ENCODE measurements at places on chromosomes 6 and 20. TPM values are rescaled to one million over a fixed set of nuclear protein-coding genes. Genes with fewer than 3 reads are reported as not detected.

- H3K27ac ChIP-seq: no peak overlapping the region
- no peaks in the 10 kb centered on the region for H3K27me3 ChIP-seq
- no peaks in the 10 kb centered on the region for H3K4me1 ChIP-seq
- no peak overlapping the region for H3K4me3 ChIP-seq
- no peaks in the 10 kb centered on the region for H3K36me3 ChIP-seq
Measured at GRCh38 chr6:33105386-33105785, 29.6 kb downstream of the HLA-DPB1 start.

DNA sequence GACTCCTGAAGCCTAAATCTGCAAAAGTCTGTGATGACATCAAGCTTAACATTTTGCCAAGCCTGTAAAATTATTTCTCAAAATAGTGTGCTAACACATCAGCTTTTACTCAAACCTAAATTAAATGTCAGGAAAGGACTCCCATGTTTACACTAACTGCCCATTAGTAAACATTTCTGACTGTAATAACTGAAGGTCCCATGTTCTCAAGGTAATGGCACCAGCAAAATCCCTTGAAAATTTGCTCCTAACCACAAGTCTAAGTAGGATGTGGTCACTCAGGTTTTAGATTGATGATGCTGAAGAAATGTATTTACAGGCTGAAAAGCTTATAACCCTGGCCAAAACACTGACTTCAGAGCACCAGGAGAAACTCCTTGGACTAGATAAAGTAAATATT lies 33.0 kb downstream of the BACH2 start:
- H3K27ac ChIP-seq: no peak overlapping the region
- H3K4me1 ChIP-seq: no peaks in the 10 kb centered on the region
- H3K27me3 ChIP-seq: no peaks in the 10 kb centered on the region
- DNase-seq: no peak
- no peak overlapping the region for H3K4me3 ChIP-seq

DNA sequence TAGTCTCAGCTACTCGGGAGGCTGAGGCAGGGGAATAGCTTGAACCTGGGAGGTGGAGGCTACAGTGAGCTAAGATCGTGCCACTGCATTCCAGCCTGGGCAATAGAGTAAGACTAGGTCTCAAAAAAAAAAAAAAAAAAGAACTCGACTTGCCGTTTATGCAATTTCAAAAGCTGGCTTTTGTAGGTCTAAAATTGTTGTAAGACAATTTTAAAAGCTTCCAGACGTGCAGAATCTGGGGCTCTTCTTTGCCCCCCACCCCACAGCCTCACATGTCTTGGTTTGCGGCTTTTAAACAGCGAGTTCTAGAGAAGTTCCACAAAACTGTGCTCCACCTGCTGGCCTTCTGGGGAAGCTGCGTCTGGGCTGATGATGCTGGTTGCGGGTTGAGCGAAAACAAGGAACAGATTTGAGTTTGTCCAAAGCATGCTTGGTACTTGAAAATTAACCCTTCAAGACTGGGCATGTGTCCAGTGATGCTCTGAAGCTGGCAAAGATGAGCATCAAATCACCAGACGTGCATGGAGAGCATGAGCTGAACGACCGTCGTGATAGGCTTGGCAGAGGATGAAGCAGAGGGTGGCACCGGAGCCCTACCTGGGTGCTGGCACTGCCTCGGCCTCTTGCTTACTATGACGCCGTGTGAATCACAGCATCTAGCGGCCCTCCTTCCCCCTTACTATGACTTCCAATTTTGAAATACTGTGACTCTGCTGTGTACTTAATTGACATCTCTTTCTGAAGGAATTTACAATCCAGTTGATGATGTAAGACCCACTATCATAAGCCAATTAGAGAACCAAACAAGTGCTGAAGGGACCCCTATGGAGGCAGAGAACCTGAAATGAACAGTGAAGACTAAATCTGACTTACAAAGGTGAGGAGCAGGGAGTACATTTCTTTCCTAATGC lies 171.4 kb downstream of the GMPR start:
- H3K36me3 ChIP-seq: no peaks in the 10 kb centered on the region
- H3K4me3 ChIP-seq: no peak overlapping the region
- no peaks in the 10 kb centered on the region for H3K4me1 ChIP-seq
- peak; percentile 46 for DNase-seq

DNA sequence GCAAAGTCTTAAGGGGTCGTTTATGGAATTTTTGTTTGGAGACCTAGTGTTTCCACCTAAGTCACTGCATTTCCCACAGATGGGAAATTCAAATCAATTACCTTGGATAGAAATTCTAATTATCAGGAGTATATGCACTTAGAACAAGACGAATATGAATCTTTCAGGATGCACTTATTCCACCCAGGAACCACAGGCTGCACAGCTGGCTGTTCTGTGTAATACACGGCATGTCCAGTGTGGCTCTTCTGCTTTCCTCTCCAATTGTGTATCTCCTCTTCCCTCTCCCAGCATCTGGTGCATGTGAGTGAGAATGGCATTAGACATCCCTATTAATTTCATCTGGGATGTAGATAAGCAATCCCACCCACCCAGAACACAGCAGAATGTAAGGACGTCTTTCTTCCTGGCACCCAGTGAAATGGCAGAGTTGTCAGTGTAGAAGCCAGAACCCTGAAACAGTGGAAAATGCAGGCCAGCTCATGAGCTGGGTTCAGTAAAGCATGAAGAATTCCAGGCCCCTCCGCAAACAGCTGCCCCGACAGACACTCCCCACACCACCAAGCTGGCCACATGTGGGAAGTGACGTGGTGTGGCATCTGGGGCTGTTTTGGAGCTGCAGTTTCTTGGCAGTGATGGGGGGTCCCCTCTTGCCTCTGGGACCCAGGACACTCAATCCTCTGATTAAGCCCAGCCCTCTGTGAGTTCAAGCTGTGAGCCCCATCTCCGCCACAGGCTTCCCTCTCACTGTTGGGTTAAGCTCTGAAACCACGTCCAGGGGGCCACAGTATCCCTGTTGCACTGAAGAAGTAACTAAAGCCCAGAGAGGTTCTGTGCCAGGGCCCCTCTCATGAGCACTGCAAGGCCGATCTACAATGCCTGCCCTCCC lies 180.1 kb upstream of the CST7 start:
- no peak overlapping the region for H3K27ac ChIP-seq
- no peaks in the 10 kb centered on the region for H3K27me3 ChIP-seq
- no peak for DNase-seq
- no peaks in the 10 kb centered on the region for H3K4me1 ChIP-seq

DNA sequence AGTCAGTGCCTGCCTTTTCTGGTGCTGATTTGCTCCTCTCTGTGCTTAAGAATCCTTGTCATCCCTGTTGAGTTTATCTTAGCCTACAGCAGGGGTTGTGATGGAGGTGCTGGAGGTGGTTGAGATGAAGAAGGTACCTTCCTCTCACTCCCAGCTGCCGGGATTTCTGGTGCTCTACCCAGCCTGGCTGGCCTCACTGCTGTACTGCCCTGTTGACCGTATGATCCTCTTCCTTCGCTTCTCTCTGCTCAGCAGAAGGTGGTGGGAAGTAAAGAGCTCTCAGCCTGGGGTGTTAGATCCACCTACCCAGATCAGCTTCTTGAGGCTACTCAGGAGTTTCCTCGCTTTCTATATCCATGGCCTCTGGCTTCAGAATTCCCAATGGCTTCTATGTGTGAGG lies 101.0 kb upstream of the NXT1 start:
- H3K36me3 ChIP-seq: no peaks in the 10 kb centered on the region
- no peak overlapping the region for H3K27ac ChIP-seq
- H3K4me3 ChIP-seq: no peak overlapping the region
- peaks cover 5% of the 10 kb centered on the region for H3K27me3 ChIP-seq
- no peaks in the 10 kb centered on the region for H3K4me1 ChIP-seq

- H3K4me3 ChIP-seq: no peak overlapping the region
- no peak overlapping the region for H3K27ac ChIP-seq
- no peaks in the 10 kb centered on the region for H3K4me1 ChIP-seq
- no peaks in the 10 kb centered on the region for H3K27me3 ChIP-seq
- no peak for DNase-seq
Measured at GRCh38 chr6:40928307-40928706, 110.7 kb downstream of the UNC5CL start.

DNA sequence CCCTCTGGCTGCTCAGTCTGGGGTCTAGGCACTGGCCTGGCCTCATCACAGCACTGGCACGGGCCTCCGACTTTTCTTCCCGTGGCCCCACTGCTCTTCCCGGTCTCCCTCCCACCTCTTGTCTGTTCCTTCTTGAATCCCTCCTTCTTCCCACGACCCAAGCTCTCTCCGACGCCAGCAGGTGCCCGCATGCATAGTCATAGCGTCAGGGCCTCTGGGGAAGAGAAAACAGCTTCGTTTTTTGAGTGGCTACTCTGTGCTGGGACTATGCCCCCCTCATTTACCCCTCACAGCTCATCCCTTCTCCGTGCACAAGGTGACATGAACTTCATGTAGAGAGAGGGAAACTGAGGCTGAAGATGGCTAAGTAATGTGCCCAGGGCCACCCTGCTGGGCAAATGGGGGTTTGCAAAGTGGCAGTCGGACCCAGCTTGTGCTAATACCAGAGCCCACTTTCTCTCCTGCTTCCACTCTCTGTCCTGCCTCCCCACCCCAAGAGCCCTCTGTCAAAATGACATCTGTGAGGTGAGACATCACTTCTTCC lies 59.2 kb downstream of the SYNJ2 start:
- no peaks in the 10 kb centered on the region for H3K36me3 ChIP-seq
- H3K27ac ChIP-seq: peak overlapping the region; percentile 10
- H3K27me3 ChIP-seq: no peaks in the 10 kb centered on the region
- H3K4me1 ChIP-seq: peaks cover 5% of the 10 kb centered on the region
- H3K4me3 ChIP-seq: no peak overlapping the region
- DNase-seq: no peak

DNA sequence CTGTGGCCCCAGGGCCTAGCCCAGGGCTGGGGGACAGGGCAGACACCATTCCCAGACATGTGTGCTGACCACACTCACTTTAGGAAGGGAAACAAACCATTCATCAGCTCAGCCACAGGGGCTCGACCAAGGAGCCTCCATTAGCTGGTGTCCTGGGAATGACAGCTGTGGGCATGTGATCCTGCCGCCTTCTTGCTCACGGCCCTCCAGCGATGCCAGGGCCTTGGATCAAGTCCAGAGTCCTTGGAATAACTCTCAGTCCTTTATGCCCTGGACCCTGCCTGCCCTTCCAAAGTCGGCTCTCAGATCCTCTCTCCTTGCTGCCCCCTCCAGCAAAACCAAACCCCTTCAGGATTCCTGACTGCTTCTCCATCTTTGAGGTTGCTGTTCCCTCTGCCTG lies 165.0 kb upstream of the RNF24 start:
- H3K27ac ChIP-seq: no peak overlapping the region
- H3K27me3 ChIP-seq: no peaks in the 10 kb centered on the region
- no peak overlapping the region for H3K4me3 ChIP-seq
- no peaks in the 10 kb centered on the region for H3K36me3 ChIP-seq
- no peak for DNase-seq

- no peak overlapping the region for H3K4me3 ChIP-seq
- no peaks in the 10 kb centered on the region for H3K4me1 ChIP-seq
- H3K36me3 ChIP-seq: no peaks in the 10 kb centered on the region
- no peaks in the 10 kb centered on the region for H3K27me3 ChIP-seq
Measured at GRCh38 chr6:38528196-38528965, 111.3 kb downstream of the BTBD9 start.

DNA sequence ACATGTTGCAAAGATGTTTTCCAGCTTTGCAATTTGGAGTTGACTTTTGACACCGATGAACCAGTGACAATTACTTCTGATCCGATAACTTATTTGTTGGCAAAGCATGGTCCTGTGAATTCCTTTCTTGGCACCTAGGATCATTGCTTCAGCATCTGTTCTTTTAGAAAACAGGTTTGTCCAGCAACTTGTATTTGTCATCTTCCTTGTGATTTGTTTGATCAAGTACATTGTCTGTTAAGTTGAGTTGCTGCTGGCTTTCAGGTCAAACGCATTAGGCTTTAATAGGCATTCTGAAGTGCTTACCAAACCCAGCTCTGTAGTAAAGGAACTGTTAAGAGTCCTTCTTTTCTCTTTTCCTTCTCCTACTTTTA lies 192.4 kb upstream of the ZNF217 start:
- H3K27ac ChIP-seq: peak overlapping the region; percentile 86
- no peak for DNase-seq
- H3K4me1 ChIP-seq: peaks cover 20% of the 10 kb centered on the region
- H3K36me3 ChIP-seq: no peaks in the 10 kb centered on the region

- no peak overlapping the region for H3K27ac ChIP-seq
- H3K4me3 ChIP-seq: no peak overlapping the region
- no peaks in the 10 kb centered on the region for H3K36me3 ChIP-seq
Measured at GRCh38 chr20:2400290-2400689, 19.6 kb downstream of the TGM6 start.

DNA sequence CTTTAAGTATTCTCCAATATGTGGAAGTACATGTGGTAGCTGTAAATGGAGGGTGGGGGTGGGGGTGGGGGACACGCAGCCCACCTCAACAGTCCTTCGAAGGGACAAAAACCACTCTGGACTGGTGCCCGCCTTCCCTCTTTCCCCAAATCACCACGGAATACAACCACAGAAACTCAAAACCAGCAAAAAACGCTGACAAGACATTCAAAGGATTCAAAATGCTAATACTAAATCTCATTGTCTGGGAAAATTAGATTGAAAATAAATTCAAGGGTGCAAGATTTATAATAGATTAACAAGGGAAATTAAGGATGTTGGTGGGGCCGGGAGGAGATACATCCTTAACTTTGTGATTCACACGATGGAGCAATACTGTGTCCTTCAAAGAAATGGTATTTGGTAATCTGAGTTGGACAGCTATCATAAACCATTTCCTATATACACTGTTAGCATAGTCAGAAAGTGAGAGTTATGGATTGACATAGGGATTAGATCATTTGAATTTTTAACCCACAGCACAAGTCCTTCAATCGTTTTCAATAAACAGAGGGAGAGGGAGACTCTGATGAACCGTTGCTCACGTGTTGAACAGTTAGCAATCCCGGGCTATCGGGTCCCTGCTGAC lies 766 bp upstream of the TBC1D22B start:
- no peaks in the 10 kb centered on the region for H3K36me3 ChIP-seq
- no peak overlapping the region for H3K27ac ChIP-seq
- peaks cover 11% of the 10 kb centered on the region for H3K4me1 ChIP-seq
- no peak for DNase-seq
- peak overlapping the region; percentile 8 for H3K4me3 ChIP-seq

GRCh38 chr20:40009542-40009941 lies 679.5 kb downstream of the MAFB start:
- H3K27ac ChIP-seq: no peak overlapping the region
- H3K4me1 ChIP-seq: no peaks in the 10 kb centered on the region
- H3K4me3 ChIP-seq: no peak overlapping the region
- H3K27me3 ChIP-seq: no peaks in the 10 kb centered on the region

GRCh38 chr20:42309050-42309449 lies 690.9 kb upstream of the CHD6 start:
- peaks cover 3% of the 10 kb centered on the region for H3K27me3 ChIP-seq
- no peak overlapping the region for H3K4me3 ChIP-seq
- no peak for DNase-seq
- H3K36me3 ChIP-seq: no peaks in the 10 kb centered on the region
- H3K27ac ChIP-seq: no peak overlapping the region

Gene CRISP2
- not detected for polyA plus RNA-seq

Gene GTSF1L
- not detected for polyA plus RNA-seq

Gene OR2H2
- not detected for polyA plus RNA-seq

Gene BANF2
- polyA plus RNA-seq: not detected

Gene ZNF335
- 4.1 TPM for polyA plus RNA-seq

Gene OPRM1
- not detected for polyA plus RNA-seq

Gene SSTR4
- polyA plus RNA-seq: not detected

Gene SH3BGRL2
- 23.8 TPM for polyA plus RNA-seq

Gene METTL24
- polyA plus RNA-seq: 0.23 TPM

Gene SRMS
- polyA plus RNA-seq: not detected

All from liver (tissue), 10 donors.